ENCODE measurements at places on chromosomes 13 and 19. TPM values are rescaled to one million over a fixed set of nuclear protein-coding genes. Genes with fewer than 3 reads are reported as not detected.

DNA sequence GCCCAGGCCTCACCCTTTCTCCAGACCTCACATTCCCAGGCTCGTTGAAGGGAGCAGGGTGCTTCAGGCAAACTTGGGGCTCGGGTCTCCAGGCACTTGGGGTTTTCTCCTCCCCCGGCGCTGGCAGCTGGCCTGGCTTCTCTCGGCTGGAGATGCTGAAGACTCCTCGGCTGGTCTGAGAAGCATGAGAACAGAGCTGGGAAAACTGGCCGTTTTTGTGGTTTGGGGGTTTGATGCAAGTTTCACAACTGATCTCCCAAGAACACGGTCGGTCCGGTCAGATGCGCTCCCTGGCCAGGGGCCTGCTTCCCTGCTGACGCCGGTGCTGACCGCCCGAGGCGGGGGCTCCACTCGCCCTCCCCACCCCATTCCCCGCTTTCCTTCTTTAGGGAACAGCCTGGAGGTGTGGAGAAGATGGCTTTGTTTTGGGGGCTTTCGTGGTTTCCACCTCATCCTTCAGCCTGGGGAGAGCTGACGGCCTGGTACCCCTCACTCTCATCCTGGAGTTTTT lies 35.3 kb downstream of the CEBPA start:
- no peaks in the 10 kb centered on the region for H3K27me3 ChIP-seq
- H3K27ac ChIP-seq: no peak overlapping the region
- H3K4me1 ChIP-seq: no peaks in the 10 kb centered on the region
- H3K36me3 ChIP-seq: no peaks in the 10 kb centered on the region
- H3K4me3 ChIP-seq: no peak overlapping the region
- DNase-seq: no peak

- H3K36me3 ChIP-seq: peaks cover 4% of the 10 kb centered on the region
- DNase-seq: no peak
- H3K27ac ChIP-seq: no peak overlapping the region
- no peak overlapping the region for H3K4me3 ChIP-seq
- no peaks in the 10 kb centered on the region for H3K27me3 ChIP-seq
These were observed 24.3 kb upstream of the MYDGF start for GRCh38 chr19:4694211-4694987.

DNA sequence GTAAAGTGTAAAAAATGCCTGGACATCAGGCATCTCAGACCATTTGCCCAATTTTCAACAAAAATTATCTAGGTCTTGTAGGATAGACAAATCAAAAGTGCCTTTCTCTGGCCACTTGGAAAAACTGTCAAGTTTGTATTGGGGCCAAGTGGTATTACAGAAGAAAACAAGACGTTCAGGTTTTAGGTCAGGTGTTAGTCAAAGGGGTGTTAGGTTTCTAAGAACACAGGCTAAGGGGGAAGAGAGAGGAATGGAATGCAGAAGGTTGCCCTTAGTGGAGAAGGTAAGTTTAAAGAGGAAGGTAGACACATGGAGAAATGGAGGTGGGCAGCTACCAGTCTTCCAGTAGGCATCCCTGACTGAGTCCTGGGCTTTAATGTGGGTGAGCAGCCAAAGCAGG lies 19.9 kb upstream of the ZNF561 start:
- H3K27ac ChIP-seq: no peak overlapping the region
- no peak for DNase-seq
- no peak overlapping the region for H3K4me3 ChIP-seq
- no peaks in the 10 kb centered on the region for H3K27me3 ChIP-seq
- no peaks in the 10 kb centered on the region for H3K36me3 ChIP-seq

GRCh38 chr19:47720669-47721422 lies 7.6 kb downstream of the EHD2 start:
- peaks cover 8% of the 10 kb centered on the region for H3K4me1 ChIP-seq
- no peak for DNase-seq
- H3K27ac ChIP-seq: no peak overlapping the region
- no peak overlapping the region for H3K4me3 ChIP-seq
- no peaks in the 10 kb centered on the region for H3K36me3 ChIP-seq

DNA sequence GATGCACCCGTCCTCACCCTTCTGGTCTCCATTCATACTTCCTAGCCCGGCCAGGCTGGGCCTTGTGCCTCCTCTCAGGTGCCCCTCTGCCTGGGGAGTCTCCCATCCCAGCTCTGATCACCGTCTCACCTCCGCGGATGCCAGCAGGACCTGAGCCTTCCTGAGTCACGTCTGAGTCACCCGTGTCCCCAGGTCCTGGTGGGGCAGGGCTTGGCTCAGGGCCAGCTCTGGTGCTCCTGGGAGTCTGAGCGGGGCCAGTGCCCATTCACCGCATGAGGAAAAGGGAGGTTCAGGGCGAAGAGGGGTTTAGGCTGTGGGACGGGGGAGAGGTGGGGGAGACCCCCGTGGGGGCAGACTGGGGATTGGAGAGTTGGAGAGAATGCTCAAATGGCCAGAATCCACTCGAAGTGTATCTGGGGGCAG lies 593 bp downstream of the ATP8B3 start:
- no peaks in the 10 kb centered on the region for H3K4me1 ChIP-seq
- no peaks in the 10 kb centered on the region for H3K36me3 ChIP-seq
- H3K4me3 ChIP-seq: no peak overlapping the region
- no peak for DNase-seq
- no peaks in the 10 kb centered on the region for H3K27me3 ChIP-seq

DNA sequence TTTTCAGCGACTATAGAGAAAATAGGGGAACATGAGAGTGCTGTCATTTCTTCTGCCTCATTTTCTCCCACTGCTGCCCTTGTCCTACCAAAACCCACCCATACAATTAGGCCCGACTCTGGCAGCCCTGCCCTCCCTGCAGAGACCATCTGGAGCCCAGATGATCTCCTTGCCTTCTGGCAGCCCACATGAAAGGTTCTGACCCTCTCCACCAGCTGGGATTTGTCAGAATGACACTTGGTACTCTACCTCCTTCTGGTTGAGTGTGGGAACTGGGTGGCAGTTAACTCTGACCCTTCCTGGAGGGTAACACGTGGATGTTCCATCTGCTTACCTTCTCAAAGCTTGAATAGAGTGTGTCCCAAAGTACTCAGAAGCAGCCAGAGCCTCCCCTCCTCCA lies 21.0 kb upstream of the SIAH3 start:
- no peak for DNase-seq
- H3K4me1 ChIP-seq: no peaks in the 10 kb centered on the region
- no peak overlapping the region for H3K4me3 ChIP-seq
- no peaks in the 10 kb centered on the region for H3K36me3 ChIP-seq

Gene AP1M2
- total RNA-seq: 196 TPM

Gene DACH1
- total RNA-seq: 1.3 TPM

Gene LHB
- total RNA-seq: not detected

Measured in Caco-2 (cell line).